Calu3 (cell line): ENCODE measurements at places on chromosomes 1 and 21.
A peak's percentile ranks its signal among the peaks of the same experiment; 100 is the strongest.

GRCh38 chr1:223202376-223203033 is 59.5 kb upstream of the TLR5 start:
- DNase-seq, result no peak

DNA sequence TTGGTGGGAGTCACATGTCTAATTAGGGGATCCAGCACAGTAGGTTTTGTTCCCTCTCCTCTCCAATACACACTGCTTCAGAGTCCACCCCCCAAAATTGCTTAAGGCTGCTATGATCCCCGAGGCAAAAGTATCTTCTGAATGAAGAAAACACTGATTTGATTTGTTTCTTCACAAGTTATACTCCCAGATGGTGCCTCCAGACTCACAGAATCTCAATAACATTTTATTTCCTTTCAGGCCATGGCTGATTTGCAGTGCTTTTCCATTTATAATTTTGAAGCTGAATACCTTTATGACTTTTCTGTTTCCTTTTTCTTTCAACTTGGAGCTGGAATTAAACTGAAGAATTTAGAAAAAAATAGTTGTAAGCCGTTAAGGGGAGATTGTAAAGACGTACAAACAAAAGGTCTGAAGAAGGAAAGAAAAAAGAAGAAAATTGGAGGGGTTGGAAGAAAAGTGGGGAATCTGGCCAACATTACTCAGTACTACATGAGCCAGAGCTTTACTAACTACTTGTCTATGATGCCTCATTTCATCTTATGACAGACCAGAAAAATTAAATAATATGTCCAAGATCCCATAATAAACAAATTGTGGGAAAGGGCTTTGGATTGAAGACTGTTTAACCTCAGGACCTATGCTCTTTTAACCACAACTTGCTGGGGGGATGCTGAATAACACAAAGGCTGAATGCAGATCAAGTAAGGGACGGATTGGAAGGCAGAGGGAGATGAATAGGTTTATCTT is 75.9 kb downstream of the NUF2 start:
- DNase-seq, result no peak

- DNase-seq, result no peak
Measured at GRCh38 chr1:228045405-228045804, 37.1 kb upstream of the ARF1 start.

DNA sequence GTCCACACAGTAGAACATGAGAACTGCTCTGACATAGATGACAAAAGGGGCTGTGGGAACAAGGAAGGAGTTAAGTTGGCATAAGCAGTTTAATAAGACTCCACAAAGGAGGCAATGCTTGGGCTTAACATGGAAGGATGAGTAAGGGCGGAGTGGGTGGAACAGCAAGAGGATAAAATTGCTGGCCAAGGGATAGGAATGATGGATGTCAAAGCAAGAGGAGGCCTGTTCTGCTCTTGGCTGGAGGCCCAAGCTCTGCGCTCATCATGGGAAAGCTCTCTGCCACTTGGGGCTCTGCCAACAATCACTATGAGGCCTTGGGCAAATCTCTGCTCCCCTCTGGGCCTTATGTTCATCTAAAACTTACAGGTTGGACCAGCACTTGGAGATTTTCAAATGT is 98.3 kb upstream of the CAMK1G start:
- no peak for DNase-seq

- no peak for DNase-seq
Measured at GRCh38 chr1:30976143-30976542, 67.6 kb upstream of the SDC3 start.

GRCh38 chr1:228743405-228743804 is 8.1 kb downstream of the RHOU start:
- DNase-seq, result no peak

- peak; percentile 62 for DNase-seq
Measured at GRCh38 chr1:204130981-204131892, 20.6 kb downstream of the ETNK2 start.

DNA sequence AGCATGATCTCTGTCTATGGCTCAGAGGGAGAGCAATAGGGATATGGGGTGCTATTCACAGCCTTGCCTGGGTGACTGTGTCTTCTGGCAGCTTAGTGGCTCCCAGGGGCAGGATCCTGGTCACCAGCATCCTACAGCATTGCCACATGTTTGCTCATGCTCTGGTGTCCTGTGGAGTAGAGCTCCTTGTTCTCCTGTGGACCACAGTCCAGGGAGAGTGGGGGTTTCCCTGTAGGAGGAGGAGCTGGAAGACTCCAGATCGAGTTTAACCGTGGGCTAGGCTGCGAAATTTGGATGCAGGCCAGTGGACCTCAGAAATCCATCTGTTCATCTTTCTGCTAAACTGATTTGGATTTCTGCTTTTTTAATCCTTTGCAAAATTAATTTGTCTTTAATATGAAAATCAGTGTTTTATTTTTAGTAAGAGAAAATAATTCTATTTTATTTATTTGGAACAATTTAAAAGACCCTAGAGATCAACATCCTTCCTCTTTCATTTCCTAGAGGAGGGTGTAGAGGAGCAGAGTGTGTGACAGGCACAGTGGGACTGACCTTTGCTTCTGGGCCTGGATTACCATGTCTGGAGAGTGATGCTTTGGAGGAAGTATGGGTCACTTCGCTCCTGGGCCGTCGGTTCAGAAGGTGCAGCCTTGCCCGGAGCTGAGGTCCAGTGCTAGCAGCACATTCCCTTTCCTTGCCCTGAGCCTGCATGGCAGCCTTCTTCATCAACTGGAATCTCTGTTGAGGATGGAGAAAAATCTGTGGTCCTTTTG is 17.4 kb downstream of the ADARB1 start:
- DNase-seq, result no peak

DNA sequence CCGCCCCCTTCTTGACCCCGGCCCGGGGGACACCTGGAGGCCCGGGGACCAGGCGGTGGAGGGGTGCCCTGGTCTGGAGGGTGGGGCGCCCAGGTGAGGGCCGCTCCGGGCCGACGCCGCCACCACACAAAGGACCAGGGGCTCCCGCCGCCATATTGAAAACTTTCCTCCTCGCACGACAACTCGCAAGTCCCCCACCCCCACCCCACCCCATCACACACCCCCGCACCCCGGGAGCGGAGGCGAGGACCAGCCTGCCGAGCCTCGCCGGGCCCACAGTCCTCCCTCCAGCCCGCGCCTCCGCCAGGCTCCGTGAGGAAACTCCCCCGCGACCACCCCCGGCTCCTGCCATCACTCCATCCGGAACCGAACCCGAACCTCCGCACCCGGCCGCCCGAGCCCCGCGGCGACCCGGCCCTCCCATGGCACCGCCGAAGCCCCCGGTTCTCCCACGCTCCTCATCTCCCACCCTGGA is 733 bp downstream of the KDM5B start:
- DNase-seq, result peak; percentile 59

- DNase-seq, result no peak
Measured at GRCh38 chr1:198788561-198789064, 149.8 kb downstream of the PTPRC start.

DNA sequence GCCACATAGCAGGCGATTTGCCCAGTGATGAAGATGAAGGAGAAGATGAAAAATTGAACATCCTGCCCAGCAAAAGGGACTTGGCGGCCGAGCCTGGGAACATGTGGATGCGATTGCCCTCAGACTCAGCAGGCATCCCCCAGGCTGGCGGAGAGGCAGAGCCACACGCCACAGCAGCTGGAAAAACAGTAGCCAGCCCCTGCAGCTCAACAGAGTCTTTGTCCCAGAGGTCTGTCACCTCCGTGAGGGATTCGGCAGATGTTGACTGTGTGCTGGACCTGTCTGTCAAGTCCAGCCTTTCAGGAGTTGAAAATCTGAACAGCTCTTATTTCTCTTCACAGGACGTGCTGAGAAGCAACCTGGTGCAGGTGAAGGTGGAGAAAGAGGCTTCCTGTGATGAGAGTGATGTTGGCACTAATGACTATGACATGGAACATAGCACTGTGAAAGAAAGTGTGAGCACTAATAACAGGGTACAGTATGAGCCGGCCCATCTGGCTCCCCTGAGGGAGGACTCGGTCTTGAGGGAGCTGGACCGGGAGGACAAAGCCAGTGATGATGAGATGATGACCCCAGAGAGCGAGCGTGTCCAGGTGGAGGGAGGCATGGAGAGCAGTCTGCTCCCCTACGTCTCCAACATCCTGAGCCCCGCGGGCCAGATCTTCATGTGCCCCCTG is 3.3 kb downstream of the ZBTB18 start:
- DNase-seq, result no peak

DNA sequence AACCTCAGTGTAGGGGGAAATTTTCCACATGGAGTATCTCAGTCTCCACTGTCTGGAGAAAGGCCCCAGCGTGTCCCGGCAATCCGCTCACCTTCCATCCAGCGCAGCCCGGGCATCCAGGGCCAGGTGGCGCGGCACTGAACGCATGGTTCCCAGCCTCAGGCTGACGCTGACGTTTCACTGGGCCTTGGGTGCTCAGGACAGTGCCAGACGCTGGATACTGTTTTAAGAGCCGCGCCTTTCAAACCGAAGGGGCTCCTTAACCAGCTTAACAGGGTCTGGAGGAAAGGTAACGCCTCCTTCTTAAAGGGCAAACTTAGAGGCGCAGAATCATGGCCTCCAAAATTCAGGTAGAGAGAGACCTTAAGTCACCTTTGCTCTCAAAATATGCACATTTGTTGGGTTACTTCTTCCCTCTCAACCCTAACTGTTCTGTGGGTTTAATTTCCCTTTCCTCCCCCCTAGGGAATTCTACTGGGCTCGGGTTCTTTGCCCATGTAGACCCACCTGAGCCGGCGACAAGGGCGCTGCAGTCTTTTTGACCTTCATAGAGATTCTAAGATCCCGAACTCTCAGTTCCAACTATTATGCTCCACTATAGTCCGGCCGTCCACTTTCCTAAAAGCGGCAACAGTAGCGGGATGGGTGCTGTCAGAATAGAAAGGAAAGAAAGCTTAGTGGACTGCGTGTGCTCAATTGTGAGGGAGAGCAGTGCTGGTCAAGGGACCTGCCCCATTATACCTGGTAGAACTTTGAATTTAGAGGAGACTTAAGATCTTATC is 3.5 kb upstream of the LHX9 start:
- DNase-seq, result no peak

DNA sequence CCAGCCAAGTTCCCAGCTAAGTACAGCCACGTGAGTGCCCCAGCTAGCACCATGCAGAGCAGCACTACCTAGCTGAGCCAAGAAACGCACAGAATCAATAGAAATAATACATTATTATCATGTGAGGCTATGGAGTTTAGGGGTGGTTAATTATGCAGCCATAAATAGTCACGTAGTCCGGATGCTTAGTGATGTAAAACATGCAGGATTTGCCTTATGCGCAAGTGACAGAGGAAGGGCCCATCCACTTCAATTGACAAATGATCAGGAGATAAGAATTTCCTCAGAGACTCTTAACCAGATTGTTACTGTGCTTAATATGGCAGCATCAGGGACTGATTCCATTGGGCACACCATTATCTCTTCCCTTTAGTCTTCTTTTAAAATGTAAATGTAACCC is 44.8 kb upstream of the DUSP10 start:
- DNase-seq, result no peak
